GM12892 (cell line): ENCODE measurements at places on chromosomes 1 and 21.

GRCh38 chr1:118627435-118627834, 360.7 kb downstream of the TBX15 start:
- no peak for DNase-seq

- DNase-seq: no peak
These were observed 143.0 kb downstream of the KAZN start for GRCh38 chr1:14741532-14741931.

- no peak for DNase-seq
These were observed 33.4 kb upstream of the TLR5 start for GRCh38 chr1:223176437-223176836.

DNA sequence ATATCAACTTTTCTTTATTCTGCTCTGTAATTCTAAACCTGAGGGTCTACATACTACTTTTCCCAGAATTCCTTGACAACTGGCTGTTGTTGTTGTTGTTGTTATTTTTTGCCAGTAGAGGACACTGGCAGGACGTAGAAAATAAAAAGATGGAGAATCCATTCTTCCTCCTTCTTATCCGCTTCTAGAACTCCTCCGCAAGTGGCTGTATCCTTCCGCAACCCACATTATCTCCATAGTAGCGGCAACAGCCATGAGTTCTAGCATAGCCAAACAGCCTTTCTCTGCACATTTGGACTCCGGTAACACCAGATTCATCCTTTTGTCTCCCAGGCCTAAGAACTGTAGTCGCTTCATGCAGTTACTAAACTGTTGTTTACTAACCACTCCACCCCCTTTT, 91.1 kb upstream of the CACHD1 start:
- DNase-seq: no peak

- DNase-seq: no peak
These were observed 22.7 kb downstream of the CRYAA start for GRCh38 chr21:43191521-43191920.

- DNase-seq: no peak
These were observed 550.9 kb downstream of the USP25 start for GRCh38 chr21:16280686-16281091.

DNA sequence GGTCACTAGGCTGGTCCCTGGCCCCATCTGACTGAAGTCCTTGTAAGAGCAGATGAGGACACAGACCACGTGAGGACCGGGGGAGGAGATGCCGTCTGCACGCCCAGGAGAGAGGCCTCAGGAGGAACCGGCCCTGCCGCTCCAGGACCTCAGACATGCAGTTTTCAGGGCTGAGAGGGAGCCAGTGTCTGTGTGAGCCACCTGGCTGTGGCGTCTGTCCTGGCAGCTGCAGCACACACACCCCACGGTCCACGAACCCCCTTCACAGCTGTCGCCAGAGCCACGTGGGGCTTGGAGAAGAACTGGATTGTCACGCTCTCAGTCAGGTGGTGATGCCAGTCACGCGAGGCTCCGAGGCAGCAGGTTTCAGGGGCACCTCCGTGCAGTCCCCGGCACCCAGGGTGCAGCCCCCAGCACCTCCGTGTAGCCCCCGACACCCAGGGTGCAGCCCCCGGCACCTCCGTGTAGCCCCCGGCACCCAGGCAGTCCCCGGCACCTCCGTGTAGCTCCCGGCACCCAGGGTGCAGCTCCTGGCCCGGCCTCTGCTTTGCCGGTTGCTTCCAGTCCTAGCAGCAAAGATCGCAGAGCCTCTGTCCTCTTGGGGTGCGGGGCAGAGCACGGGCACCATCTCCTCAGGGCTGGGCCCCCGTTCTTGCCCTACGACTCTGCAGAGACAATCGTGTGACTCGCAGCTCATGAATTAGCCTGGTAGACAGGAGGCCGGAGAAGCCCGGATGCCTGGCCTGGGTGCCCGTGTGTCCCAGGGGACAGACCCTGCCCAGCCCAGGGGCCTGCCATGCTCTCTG, 19.0 kb upstream of the SUMO3 start:
- DNase-seq: no peak

- no peak for DNase-seq
These were observed 75.9 kb upstream of the SMYD2 start for GRCh38 chr1:214205053-214205452.

DNA sequence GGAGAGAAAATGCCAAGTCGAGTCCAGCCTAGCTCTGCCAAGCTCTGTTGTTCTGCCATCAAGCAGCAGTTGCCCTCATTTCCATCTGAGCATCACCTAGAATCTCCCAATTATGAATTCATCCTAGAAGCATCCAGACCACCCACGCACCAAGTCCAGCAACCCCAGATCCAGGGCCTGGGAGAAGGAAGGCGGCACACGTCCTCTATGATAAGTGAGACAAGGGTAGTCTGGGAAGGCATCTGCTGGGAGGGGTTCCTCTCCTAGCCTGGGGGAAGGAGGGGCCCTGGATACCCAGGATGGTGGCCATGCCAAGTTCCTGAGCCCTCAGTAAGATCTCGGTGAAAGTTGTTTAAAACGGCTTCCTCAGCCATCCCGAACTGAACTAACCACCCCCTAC, 70.7 kb downstream of the VWA5B1 start:
- DNase-seq: no peak

DNA sequence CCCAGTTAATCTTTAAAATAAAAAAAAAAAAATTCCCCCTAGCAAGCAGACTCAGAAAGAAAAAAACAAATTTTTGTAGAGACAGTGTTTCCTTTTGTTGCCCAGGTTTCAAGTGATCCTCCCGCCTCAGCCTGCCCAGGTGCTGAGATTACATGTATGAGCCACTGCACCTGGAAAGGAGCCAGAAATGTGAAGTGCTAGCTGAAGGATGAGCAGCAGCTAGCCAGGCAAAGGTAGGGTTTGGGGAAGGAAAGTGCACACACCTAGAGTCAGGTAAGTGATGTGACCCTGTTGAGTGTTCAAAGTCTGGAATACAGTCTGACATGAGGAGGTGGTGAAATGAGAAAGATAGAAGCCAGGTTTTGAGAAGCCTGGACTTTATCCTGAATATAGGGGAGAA, 1.7 kb downstream of the AKR1A1 start:
- no peak for DNase-seq

DNA sequence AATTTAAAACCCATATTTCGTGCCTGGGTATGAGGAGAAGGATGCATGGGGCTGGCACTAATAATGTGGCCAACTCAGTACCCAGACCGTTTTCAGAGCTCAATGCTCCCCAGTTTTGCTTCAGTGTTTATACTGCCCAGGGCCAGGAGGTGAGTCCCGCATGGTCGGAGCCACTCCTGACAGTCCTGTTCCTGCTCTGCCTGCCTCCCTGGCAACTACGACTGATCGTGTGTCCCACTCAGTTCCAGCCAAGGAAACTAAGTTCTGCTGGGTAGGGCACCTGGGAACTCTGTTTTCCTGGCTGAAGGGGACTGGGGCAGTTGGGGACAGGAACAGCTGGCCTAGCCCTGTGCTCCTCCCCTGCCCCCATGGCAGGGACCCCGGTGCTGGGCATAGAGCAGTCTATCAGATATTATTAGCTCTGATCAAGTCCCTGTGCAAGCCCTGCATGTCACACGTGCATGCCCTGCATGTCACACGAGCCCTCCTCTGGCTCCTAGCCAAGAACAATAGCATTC, 19.2 kb downstream of the S100A7 start:
- no peak for DNase-seq

GRCh38 chr1:183223467-183223866, 37.4 kb downstream of the LAMC2 start:
- DNase-seq: no peak

DNA sequence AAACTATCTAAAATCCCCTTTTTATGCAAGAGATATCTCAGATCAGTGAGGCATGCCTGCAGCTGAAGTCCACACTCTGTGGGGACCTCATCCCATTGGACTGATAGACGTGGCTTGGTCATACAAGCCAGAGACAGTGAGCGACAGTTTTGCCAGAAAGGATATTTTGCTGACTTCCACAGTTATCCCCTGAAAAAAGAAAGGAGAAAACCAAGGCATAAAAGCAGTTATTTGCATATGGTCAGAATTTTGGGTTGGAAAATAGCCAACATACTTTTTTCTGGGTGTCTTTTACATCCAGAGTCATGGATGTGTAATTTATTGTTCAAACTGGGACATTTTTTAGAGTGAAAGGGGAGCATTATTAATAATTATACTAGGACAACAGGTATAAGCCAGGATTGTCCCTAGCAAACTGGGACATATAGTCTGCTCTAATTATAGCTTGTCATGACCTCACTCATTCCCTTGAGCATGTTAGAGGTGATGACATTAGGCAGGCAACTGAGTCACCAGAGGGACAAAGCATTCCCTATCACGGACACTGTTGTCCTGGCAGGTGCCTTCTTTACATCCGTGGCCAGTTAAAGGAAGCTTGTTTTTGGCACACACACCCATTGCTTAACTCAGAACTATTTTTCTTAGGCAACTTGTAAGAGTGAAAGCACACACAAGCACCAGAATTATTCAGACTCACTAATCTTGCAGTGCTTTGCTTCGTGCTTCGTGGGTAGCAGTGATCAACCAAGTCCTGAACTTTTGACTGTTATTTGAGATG, 65.5 kb downstream of the PRRX1 start:
- no peak for DNase-seq

DNA sequence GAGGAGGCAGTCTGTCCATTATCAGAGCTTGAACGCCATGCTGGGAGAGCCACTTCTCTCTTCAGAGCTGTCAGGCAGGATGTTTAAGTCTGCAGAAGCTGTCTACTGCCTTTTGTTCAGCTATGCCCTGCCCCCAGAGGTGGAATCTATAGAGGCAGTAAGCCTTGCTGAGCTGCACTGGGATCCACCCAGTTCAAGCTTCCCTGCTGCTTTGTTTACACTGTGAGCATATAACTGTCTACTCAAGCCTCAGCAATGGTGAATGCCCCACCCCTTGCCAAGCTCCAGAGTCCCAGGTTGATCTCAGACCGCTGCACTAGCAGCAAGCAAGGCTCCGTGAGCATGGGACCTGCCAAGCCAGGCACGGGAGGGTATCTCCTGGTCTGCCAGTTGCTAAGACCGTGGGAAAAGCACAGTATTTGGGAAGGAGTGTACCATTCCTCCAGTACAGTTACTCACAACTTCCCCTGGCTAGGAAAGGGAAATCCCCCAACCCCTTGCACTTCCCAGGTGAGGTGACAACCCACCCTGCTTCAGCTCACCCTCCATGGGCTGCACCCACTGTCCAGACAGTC, 32.5 kb downstream of the RGS13 start:
- DNase-seq: no peak

GRCh38 chr1:206490771-206491405, 16.4 kb upstream of the RASSF5 start:
- DNase-seq: no peak

- DNase-seq: no peak
These were observed 42.4 kb downstream of the DHCR24 start for GRCh38 chr1:54844564-54844963.

DNA sequence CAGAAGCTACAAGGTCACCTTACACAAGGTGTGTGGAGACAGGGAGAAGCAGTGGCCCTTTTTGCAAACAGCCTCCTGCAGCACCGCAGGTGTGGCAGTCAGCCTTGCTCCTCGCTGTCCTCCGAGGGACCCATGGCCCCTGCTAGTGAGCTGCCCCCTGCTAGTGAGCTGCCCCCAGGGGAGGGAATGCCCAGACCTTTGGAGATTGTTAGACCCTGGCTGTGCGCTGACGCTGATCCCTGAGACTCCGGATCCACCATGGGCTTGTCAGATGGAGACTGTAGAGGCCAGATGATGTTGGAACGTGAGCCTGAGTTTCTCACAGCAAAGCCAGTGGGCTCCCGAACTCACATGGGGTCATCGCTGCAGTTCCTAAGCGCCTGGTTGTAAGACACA, 172.2 kb downstream of the NPHP4 start:
- no peak for DNase-seq

DNA sequence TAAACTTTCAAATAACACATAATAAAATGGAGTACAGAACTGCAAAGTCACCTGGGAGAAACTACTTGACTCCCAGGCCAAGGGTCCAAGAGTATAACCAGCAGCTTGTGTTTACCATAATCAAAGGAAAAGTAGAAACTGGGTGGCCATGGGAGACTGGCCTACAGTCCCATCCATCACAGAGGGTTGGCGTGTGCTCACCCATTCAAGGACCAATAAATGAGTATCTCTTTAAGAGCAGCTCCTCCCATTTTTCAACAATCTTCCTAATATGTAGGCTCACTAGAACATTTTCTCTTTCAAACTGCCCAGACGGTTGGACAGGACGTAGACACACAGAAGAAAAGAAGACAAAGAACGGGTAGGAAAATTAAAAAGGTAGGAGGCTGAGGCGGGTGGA, at the start of gene FMO3:
Gene FMO3, plus strand, starts transcription at position 302 of the 400 bp plus-strand sequence. CDS start 1,754 bp downstream, outside the sequence.
- no peak for DNase-seq
